KG1 (cell line): ENCODE measurements at places on chromosomes 12 and 14.

DNA sequence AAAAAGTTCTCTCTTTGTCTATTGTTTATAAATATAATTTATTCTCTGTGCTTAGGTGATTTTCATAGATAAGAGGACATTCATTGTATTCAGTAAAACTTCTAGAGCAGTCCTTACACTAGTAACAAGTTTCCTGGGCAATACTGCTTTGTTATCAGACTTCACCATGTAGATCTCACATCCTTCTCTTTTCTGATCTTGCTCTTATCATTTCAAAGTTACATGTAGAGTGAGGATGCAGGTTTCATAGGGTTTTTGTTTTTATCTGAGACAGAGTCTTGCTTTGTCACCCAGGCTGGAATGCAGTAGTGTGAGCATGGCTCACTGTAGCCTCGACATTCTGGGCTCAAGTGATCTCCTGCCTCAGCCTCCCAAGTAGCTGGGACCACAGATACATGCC is 789.5 kb downstream of the DIO2 start:
- DNase-seq = no peak

- no peak for DNase-seq
Observed at GRCh38 chr14:79732911-79733655, 478.2 kb downstream of the DIO2 start.

DNA sequence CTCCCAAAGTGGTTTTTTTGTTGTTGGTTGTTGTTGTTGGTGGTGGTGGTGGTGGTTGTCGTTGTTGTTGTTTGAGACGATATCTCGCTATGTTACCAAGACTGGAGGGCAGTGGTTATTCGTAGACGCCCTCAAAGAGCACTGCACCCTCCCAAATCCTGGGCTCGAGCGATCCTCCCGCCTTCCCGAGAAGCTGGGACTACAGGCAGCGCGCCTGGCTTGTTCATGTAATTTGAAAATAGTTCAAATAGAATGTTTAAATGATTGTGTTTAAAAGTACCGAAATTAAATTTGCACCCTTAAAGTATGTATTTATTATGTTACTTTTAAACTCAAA is 439 bp upstream of the ANAPC5 start:
- DNase-seq = no peak

DNA sequence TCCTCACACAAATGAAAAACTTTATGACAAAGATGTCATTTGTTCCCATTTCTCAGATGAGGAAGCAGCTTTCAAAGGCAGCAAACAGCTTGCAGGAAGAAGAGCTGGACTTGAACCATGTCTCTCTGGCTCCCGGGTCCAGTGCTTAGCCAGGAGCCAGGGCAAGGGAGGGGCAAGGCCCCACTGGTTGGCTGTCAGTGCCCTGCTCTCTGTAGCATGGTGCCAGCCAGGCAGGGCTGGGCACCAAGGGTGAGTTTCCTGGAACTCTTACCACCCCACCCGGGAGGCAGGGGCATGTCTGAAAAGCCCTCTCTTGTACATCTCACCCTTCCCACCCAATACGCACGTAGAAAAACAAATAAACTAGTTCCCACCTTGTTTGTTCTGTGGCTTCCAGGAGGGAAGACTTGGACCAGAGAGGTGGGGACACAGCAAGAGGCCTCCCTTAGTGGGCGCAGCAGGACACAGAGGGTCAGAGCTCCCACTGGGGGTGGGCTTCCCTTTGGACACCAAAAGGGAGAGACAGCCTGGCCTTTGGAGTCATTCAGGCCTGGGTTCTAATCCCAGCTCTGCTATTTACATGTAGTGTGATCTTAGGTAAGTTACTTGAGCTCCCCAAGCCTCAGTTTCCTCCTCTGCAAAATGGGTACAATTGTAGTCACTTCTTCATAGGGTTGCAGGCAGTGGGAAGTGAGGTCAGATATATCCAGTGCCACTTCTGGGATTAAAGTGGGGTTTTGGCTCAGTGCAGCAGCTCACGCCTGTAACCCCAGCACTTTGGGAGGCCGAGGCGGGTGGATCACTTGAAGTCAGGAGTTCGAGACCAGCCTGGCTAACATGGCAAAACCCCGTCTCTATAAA is 17.2 kb downstream of the TRPV4 start:
- no peak for DNase-seq

DNA sequence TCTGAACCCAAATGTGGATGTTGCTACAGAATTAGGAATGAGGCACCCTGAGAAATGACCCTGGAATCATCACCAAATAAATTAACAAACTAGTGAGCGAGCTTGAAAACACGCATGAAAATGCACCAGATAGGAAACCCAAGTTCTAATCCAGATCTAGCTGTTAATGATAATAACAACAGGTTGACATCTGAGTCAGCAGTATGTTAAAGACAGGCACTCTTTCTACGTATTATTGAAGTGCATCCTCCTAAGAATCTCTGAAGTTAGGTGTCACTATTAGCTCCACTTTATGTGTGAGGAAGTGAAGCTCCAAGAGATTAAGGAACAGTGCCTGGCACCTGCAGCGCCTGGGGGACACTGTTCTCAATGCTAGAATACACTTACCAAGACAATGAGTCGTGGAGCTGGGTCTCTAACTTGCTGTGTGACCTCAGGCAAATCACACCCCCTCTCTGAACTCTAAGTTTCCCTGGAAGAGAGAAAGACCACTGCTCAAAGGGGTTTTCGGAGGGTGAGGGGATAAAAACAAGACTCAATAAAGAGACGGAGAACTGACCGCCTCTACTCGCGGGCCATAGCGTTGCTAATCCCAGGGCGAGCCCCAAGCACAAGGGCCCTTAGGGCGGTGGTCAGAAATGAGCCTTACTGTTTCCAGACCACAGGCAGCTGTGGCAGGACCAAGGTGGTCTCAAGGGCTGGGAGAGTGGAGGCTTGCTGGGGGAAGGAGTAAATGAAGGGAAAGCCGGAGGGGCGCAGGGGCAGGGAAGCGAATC is 2.1 kb downstream of the SLC6A12 start:
- DNase-seq = no peak

- no peak for DNase-seq
Observed at GRCh38 chr14:34781242-34781641, 66.8 kb upstream of the CFL2 start.
